ENCODE measurements at places on chromosomes 3 and 15.

GRCh38 chr15:56989411-56989924, 71.0 kb downstream of the TCF12 start:
- DNase-seq, result no peak

GRCh38 chr3:56819016-56819809, 17.5 kb upstream of the ARHGEF3 start:
- DNase-seq, result no peak

DNA sequence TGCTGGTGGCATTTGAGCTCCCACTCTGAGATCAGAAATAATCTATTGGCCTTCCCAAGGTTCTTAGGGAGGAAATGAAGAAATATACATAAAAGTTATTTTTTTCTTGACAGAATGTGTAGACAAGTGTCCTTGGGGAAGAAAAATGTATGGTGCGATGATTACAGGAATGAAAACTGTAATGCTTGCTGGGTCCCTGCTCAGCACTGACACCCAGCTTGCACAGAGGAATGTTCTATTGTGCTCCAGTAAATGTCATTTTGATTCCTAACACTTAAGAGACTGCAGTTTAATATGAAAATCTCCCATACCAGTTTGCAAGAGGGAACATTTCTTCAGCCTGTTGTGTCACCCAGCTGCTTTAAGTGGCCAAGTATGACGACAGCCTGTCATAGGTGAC, 271.3 kb upstream of the TPM1 start:
- no peak for DNase-seq

DNA sequence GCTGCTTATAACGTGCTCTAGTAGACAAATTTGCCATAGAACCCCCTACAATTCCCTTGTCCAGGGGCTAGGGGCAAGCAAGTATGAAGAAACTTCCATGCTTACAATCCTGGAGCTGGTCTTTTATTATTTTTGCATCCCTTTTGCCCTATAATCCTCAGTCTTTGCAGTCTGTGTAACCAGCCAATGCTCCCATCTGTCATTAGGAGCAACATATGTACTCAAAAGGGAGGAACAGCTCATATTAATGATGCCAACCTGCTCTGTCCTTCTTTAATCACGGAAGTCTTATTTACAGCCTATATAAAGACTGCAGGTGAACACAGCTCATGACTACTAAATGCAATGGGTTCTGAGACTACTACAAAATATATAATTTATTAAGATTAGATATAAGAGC, 263.3 kb downstream of the ZIC1 start:
- no peak for DNase-seq

- no peak for DNase-seq
These were observed 265.1 kb downstream of the CTNNB1 start for GRCh38 chr3:41464401-41464800.

- no peak for DNase-seq
These were observed 644.1 kb upstream of the ARRDC4 start for GRCh38 chr15:97316362-97316761.

DNA sequence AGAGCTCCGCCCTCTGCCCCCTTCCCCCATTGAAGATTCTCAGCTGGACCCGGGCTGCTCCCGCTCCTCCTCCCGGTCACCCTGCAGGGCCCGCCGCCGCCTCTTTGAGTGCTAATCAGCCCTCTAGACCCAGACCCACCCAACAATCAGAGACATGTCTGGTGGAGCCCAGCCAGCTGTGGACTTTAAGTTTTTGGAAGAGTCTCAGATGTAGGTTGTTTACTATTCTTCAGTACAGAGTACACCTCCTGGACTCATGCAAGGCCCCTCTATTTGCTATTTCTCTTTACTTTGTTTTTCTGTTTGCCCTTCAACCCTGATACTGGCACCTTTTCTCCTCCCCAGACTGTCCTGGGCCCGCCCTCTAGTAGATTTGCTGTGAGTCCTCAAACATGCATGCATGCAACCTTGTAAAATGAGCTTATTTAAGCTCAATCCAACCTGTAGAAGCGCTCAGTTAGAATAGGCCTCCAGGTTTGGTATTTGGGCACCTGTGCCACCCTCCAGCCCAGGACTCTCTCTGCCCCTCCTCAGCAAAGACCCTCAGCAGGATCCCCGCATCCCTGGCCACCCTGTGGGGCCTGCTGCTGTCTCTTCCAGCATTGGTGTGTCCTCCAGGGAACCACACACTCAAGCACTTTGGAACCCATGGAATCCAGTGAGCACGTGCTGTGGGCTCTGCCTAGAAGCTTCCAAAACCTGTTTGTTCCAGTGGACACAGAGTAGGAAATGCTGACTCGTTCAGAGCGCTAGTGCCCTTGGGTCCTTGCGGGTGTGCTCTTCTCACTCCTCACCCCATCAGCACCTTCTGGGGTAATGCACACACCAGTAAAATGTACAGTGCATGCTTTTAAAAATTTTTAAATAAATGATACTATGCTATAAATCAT, 4.6 kb downstream of the PRR23E start:
- no peak for DNase-seq

- no peak for DNase-seq
These were observed 224.8 kb upstream of the BHLHE40 start for GRCh38 chr3:4754180-4755086.

DNA sequence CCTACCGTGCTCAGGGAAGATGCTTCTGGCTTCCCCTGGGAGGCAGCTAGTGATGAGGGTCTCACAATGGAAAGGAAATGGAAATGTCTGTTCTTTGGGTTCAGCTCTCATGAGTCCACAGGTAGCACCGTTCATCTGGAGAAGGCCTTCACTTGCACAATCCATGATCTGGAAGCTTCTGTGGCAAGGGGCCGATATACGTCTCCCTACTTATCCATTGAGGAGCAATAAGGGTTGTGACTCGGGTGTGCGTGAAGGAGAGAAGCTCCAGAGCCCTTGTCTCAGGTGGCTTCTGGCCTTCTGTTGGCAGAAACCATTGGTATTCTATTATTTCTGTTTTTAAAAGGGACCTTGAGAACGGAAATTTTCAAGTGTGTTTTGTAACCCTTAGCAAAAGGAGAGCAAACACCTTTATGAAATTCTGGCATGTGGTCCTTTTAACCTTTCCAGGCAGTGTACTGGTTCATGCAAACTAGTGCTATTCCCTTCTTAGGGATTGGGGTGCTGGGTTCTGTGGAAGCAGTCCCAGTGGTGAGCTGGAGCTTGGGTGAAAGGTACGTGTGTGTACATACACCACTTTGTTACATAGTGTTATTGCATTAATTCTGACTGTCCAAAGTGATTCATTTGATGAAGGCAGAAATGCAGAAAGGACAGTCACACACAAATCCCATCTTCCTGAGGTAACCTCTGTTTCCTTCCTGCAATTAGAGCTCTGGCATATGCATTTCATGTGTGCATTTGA, 32.5 kb downstream of the KLF13 start:
- DNase-seq, result no peak

DNA sequence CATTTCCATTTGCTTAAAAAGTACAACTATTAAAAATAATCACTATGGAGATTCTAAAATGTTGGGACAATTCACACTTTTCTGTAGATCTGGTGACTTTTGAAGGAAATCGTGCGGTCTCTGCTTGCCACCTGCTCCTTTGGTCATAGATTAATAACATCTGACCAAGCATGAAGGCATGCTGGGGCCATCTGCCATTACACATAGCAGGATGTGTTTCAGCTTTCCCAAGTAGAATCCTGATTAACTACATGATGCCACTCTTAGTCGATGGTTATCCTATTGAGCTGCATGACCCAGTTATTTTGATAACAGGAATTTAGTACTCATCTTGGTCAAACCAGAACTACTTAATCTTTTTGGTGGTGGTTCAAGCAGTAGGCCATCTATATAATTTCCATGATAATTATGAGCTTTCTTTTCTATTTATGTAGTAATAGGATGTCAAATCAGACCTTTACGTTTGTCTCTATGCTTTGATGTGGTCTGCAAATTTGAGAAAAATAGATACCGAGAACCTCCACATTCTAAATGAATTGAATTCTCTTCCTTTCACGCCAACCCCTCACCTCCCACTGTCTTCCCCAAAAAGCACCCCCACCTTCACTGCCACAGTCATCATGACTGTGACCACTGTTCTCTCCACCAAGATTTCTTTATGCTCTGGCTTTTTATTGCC, 158.1 kb downstream of the DIPK2A start:
- DNase-seq, result no peak

DNA sequence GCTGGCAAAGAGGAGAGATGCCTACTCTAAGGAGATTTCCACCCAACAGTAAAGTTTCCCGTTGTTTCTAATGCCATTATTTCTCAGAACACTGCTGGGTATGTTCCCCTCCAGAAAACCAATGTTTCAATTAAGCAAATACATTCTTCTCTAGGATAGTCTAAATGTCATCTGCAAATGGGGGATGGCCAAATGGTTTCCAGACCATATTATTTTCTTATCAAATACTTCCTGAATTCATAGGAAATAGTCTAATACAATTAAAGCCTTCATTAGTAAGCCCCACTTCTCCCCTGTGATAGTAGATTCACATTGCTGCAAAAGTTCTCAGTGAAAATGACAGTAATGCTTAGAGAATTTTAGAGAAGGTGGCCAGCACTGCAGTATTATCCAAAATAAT, 716.6 kb downstream of the GRM7 start:
- DNase-seq, result no peak

- no peak for DNase-seq
These were observed 723 bp upstream of the DRD3 start for GRCh38 chr3:114179575-114179974.

GRCh38 chr3:153247331-153248330, 85.6 kb downstream of the RAP2B start:
- DNase-seq, result no peak

- DNase-seq, result no peak
These were observed 31.4 kb upstream of the ZBTB38 start for GRCh38 chr3:141336672-141337522.

DNA sequence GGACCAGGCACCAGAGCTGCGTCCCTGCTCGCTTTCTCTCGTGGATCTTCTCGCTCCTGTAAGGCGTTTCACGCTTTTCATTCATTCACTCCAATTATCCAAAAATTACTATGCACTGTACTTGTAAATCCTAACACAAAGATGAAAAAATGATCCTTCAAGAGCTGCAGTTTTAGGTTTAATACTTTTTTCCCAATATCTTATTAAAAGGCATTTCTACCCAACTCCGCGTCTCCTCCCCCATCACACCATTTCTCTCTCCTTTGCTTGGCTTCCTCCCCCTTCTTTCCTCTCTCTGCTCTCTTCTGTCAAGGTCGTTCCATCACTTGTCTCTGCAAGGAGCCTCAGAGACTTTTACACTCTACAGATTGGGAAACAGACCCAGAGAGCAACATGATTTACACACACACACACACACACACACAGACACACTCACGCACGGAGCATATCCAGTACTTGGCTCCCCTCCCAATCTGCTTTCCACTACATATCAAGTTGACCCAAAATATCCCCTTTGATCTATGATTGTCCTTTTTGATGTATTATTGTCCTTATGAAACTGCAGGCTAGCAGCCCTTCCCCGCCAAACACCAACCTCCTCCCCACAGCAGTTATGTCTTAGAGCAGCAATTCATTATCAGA, 479 bp upstream of the CLDN1 start:
- DNase-seq, result no peak

DNA sequence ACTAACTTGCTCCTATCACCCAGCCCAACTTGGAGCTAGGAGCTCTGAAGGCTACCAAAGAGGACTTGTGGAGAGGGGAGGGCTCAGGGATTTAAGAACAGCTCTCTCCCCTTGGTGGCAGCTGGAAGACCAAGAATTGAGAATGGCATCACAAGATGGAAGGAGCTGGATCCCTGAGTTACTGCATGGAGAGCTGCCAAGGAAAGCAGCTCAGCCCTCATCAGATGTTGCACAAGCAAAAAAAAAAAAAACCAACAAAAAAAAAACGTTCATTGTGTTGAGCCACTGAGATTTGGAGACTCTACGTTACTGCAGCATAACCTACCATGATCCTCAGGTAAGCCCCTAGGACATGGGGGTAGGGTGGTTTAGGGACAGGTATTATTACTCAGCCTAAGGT, 41.0 kb downstream of the ITGB5 start:
- DNase-seq, result no peak

GRCh38 chr3:128231606-128232005, 78.3 kb downstream of the EEFSEC start:
- DNase-seq, result no peak

- no peak for DNase-seq
These were observed 42.3 kb upstream of the FXR1 start for GRCh38 chr3:180870008-180870699.

DNA sequence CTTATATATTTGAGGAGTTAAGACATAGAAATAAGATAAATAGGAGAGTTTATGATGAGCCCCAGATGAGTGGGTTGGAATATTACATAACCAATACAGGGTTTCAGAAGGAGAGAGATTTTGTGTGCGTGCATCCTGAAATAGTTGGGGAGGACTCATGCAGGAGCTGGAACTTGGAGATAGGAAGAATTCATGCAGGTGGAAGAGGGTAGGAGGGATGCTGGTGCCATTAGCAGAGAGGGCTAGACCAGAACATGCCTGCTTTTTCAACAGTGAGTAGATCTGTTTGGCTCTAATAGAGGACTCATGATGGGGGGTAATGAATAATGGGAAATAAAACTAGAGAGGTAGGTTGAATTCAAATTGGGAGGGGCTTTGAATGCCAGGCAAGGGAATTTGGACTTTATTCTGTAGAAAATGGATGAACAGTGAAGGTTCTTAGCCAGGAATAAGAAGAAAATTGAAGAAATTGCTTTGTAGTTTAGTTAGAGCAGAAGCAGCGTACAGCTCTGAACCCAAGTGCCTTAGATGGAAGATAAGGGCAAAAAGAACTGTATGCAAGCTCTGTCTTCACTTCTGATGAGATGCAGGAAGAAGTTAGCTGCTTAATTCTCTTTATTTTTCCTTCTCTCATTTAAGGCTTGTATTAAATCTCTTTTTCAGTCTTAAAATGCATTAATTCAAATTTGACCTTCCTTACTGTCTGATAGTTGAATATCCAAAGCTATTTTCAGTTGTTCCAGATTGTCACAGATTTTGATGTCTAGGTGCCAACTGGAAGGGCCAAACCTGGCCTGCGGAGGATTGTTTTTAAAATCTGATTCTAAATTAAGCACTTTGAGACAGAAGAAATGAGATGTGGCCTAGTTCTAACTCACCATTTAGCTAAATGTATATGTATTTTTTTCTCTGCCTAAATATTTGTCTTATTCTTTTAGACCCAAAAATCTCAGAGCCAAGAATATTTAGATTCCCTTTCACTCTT, 86.3 kb downstream of the PPM1L start:
- DNase-seq, result no peak

DNA sequence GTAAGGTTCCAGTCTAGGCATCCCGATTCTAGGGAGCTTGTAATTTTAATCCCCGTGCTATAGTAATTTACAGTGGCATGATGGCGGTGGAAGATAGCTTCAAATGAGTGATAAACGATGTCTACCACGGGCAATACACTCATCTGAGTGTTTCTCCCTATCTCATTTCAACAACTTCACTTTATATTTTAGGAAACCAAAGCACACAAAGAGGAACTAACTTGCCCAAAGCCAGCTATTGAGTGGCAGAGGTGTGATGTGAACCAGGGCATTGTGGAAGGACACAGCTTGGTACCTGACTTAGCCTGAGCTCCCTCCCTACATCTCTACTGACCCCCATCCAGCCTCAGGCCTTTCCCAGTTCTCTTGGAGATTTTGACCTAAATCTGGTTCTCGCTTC, 16.9 kb upstream of the FILIP1L start:
- DNase-seq, result no peak

- DNase-seq, result no peak
These were observed 127.7 kb upstream of the DLG1 start for GRCh38 chr3:197426121-197426566.

All from NCI-H526 treated with DMSO at 0.1 percent for 48 hours (cell line).